NCI-H510A (cell line): ENCODE measurements at places on chromosomes 16 and 17.
A peak's percentile ranks its signal among the peaks of the same experiment; 100 is the strongest.

GRCh38 chr16:78022347-78023060 is at the start of gene CLEC3A:
TSS of gene CLEC3A (plus strand) at chr16:78022548. CDS start at chr16:78022627, 79 bp downstream.
- DNase-seq = no peak

- no peak for DNase-seq
Observed at GRCh38 chr17:42203354-42203753, 9.1 kb upstream of the GHDC start.

DNA sequence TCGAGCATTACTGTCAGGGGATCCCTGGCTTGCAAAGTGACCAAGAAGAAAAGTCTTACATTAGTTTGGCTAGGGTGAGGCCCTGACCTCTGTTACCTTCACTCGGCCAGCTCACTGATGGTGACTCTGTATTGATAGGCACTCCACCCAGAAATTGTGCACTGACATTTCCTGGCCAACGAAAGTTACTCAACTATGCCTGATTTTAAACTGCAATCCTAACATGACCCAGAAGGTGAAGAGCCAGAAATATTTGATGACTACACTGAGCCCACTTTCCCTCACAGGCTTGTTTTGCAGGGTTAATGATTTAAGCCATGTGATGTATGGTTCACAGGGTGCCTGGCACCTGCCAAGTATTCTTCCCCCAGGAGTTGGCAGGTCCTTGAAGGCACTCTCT is 208.2 kb upstream of the MAF start:
- no peak for DNase-seq

GRCh38 chr17:57091186-57091618 is 6.2 kb downstream of the AKAP1 start:
- DNase-seq = no peak

GRCh38 chr16:47377154-47377553 is 83.7 kb downstream of the ITFG1 start:
- no peak for DNase-seq

- DNase-seq = no peak
Observed at GRCh38 chr16:17770104-17770503, 299.3 kb upstream of the XYLT1 start.

- DNase-seq = no peak
Observed at GRCh38 chr17:76479515-76480060, 12.2 kb downstream of the AANAT start.

DNA sequence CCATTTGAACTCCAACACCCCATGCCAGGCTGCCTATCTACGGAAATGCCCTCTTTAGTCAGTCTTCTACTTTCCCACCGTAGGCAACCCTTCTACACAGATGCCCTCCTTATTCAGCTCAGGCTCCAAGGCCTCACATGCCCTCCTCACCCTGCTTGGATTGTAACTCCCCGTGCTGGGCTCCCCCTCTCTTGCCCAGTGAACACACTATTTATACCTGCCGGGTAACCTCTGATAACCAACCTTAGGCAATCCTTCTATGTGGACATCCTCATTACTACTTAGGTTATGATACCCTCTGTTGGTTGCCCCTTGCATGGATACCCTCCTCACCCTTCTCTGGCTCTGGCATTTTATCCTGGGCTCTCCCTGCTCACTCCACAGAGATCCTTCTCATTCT is 50.3 kb downstream of the NFAT5 start:
- DNase-seq = no peak

- DNase-seq = peak; percentile 36
Observed at GRCh38 chr17:45676695-45677094, 107.4 kb upstream of the CRHR1 start.

GRCh38 chr17:52470553-52470952 is 312.0 kb upstream of the CA10 start:
- DNase-seq = no peak

GRCh38 chr16:51343411-51343810 is 192.3 kb upstream of the SALL1 start:
- no peak for DNase-seq

- DNase-seq = no peak
Observed at GRCh38 chr17:41653892-41654677, 29.7 kb upstream of the KRT17 start.

- no peak for DNase-seq
Observed at GRCh38 chr16:27772093-27772825, 222.3 kb downstream of the KATNIP start.

DNA sequence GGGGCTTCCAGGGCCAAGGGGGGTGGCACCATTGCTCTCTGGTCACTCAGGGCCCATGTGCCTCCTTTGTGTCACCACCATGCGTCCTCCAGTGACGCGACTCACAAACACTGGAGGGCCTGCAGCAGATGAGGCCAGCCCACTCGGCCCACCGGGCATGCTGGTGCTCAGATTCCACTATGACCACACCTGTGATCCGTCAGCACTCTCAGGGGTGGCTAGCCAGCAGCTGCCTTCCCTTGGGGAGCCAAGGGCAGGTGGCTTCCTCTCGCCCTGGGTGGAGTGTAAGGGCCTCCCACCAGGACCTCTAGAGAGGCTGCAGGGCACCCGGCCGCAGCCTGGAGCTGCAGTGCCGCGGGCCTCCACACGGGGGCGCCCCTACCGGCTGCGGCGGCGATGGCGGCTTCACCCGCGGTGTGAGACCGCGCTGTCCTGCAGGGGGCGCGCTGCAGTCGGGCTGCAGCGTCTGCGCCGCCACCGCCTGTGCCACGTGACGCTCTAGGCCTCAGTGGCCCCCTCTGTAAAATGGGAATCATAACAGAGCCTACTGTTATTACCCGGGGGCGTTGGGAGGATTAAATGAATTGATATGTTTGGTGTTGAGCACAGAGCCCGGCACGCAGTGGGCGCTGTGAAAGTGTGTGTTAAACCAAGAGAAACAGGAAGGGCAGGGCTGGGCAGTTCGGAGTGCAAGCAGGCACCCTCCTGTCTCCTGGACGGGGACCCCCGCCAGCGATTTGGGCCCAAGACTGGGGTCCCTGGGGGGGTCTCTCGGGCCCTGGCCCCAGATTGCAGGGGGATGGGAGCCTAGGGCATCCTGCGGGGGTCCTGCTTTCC is 192.4 kb upstream of the GSE1 start:
- DNase-seq = no peak

DNA sequence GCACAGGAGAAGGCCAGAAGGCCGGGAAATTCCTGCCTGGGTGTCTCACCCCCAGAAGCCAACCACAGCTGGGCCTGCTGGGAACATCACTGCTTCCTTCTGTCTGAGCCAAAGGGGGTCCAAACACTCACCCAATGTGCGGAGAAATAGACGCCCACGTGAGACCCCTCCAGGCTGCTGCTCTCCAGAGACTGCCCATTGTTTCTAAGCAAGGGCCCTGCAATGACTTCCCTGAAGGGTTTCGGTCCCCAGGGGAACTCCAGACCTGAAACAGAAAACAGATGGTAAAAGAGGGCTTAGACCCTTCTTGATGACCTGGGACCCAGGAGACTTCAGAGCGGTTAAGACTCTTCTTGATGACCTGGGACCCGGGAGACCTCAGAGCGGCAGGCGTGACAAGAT is 41.3 kb downstream of the MRM3 start:
- DNase-seq = no peak

GRCh38 chr17:80446645-80447405 is 29.6 kb downstream of the NPTX1 start:
- no peak for DNase-seq

GRCh38 chr17:39753514-39754160 is 15.9 kb downstream of the GRB7 start:
- peak; percentile 34 for DNase-seq

DNA sequence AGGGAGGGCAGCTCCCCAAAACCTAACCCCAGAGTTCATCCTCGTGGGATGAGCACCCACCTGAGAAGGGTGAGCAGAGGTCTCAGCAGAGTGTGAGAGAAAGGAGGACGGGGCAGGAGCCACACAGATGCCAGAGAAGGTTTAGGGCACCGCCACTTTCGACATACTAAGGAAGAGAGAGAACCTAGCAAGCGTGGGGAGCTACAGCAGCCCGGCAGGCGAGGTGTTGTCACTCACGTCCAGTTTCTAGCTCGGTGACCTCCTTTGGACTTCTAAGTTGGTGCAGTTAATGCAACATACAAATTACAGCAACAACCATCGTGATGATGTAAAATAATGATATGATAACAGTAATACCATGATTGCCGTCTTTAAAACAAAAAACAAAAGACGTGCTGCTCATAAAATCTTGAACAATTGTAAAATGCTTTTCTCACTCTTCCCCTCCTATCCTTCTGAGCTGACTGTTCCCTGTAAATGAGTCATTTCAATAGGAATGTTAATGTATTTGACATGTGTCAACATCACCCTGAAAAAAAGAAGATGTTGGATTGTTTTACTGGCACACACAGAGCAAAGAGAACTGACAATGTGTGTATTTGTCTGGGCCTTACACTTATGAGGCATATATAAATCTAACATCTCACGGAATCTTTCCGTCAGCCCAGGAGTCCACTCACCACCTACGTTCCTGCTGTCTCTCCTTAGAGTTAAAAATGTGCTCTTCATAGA is 158.2 kb upstream of the MAF start:
- DNase-seq = no peak

GRCh38 chr17:82349287-82349701 is 9.8 kb upstream of the TEX19 start:
- DNase-seq = no peak

- no peak for DNase-seq
Observed at GRCh38 chr17:65698381-65699061, 137.1 kb upstream of the AXIN2 start.
